ENCODE measurements at places on chromosomes 1 and 21.
A peak's percentile ranks its signal among the peaks of the same experiment; 100 is the strongest.

- DNase-seq: no peak
Measured at GRCh38 chr1:115428676-115429075, 90.6 kb upstream of the NGF start.

GRCh38 chr1:180849031-180849775, 63.5 kb upstream of the KIAA1614 start:
- no peak for DNase-seq

DNA sequence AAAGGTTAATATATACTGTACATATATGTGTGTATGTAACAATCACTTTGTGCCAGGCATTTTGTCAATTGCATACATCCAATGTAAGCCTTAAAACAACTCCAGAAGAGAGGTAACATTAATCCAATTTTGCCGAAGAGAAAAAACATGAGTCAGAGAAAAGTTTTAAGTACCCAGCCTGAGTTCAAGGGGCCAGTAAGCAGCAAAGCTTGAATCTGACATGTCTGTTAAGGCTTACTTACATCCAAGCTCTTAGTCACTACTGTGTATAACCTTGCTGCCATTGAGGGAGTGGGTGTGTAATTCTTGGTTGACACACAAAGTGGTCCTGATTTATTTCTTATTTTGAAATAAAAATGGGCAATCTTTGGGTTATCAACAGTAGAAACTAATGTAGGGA, 360.4 kb upstream of the LYPLAL1 start:
- no peak for DNase-seq

DNA sequence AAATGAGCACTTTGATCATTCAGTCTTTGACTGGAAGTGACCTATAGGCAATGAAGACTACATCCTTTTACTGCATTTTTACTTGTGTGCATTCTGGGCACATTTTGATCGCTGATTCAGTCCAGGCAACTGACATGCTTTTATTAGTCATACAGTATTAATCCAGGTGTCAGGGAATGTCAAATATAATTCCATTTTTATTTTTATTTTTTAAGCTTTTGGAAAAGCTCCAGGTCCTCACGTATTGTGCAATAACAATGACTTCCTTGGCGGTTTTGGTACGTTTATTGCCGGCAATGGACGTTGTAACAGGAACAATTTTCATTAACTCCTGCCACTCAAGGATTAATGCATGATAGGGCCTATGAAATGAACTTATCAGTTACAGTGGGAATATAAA, 302.6 kb upstream of the PTBP2 start:
- no peak for DNase-seq

DNA sequence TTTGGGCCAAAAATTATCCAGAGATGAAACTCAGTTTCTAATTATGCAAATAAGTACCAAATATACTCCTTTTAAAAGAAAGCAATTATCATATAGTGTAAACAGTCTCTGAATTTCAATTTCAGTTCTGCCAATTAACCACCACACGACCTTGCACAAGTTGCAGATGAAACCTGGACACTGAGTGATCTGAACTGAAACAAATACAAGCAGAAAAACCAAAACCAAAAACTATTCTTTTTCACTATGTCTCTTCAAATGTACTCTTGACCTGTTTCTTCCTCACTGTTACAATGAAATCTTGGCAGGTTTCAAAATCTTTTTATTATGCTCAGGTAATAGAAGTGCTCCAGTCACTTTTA, 79.2 kb downstream of the TYW3 start:
- no peak for DNase-seq

DNA sequence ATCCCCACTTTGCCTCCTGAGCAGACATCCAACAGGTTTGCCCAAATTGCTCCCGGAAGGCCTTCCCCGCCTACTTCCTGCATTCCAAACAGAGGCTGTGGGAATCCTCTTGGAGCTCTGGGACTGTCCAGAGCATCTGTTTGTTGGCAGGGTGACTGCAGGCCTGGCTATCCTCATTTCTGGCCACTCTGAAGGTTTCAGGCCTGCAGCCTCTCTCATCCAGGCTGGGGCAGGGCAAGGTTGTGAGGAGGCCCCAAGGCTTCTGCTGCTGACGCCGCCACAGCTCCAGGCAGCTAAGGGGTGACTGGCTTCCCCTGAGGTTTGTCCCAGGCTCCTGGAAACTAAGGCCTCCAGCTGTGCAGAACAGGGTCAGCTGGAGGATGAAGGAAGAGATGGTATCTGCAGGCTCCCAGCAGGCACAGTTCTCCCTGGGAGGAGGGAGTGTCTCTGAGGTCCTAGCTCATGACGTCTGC, 11.3 kb downstream of the CDK18 start:
- DNase-seq: no peak

DNA sequence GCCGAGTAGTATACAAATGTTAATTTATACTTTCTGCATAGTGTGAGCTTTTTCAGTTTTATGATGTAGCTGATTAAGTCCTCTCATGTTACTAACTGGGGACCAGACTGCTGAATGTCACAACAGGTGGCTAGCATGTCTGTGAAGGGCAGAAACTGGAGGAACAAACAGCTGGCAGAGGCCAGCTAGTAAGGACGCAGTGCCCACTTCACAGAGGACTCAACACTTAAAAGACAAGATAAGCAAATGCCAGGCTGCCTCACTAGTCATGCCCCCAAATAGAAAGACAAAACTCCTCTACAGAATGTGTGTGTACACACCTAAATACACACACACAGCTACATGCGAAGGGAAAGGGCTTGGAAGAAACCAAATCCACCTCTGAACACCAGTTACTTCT, 73.8 kb upstream of the ZNF678 start:
- DNase-seq: no peak

- DNase-seq: no peak
Measured at GRCh38 chr1:201648066-201648906, 109.4 kb downstream of the NAV1 start.

GRCh38 chr1:65068202-65069010, 79.6 kb upstream of the AK4 start:
- DNase-seq: no peak

- DNase-seq: no peak
Measured at GRCh38 chr1:69263921-69264391, 303.8 kb upstream of the LRRC7 start.

DNA sequence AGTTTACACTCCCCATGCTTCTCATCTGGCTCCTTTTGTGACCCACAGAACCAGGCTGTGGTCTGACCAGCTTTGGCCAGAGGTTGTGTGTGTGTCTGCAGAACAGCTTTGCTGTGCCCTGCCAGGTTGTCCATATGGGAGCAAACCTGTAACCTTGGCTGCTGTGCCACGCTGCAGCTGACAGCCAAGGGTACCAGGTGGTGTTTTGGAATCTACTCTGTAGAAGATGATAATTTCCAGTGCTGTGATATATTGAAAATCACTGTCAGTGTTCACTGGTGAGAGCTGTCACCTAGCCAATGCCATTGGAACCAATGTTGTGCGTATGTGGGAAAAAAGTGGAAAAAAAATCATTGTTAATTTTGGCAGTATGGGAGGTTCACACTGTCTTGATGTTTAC, 18.2 kb downstream of the CENPF start:
- no peak for DNase-seq

DNA sequence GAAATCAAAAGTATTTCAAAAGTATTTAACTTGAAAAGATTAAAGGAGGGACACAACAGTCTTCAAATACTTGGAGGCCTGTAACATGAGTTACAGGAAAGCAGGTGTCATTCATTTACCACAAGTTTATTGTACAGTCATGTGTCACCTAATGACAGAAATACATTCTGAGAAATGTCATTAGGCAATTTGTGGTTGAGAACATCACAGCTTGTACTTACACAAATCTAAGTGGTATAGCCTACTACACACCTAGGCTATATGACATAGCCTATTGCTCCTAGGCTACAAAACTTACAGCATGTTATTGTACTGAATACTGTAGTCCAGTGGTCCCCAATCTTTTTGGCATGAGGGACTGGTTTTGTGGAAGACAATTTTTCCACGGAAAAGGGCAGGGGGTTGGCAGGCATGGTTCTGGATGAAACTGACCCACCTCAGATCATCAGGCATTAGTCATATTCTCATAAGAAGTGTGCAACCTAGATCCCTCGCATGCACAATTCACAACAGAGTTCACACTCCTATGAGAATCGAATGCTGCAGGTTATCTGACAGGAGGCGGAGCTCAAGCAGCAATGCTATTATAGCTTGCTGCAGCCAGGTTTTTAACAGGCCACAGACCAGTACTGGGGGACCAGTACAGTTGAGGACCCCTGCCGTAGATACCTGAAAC, 25.0 kb upstream of the PHTF1 start:
- DNase-seq: no peak

DNA sequence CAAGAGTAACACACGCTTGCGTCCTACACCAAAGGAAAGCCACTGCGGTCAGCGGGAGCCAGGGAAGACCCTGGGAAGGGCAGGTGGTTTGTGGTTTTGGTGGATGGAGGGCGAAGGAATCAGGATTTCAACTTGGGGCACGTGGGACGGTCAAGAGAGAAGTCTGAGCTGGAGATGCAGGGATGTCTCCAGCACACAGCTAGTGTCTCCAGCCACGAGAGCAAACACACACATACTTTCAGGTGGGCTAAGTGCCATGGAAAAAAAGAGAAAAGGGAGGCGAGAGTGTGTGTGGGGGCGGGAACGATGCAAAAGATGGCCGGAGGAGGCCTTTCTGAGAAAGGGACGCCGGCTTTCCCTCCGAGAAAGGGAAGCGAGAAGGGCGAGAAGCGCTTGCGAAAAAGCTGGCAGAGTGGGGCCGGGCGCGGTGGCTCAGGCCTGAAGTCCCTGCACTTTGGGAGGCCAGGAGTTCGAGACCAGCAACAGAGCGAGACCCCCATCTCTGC, 1.4 kb upstream of the SRRM1 start:
- DNase-seq: peak; percentile 20

Data from activated CD4-positive, CD25-positive, alpha-beta regulatory T cell (primary cell).